Stimulated activated CD4-positive, alpha-beta T cell treated with anti-CD3 and anti-CD28 coated beads, Interleukin-1b, Interleukin-23, amount 100 ng/mL, for 1 hour (primary cell): ENCODE measurements at places on chromosomes 6 and 20.

GRCh38 chr20:16514140-16514539 is 59.1 kb downstream of the KIF16B start:
- DNase-seq = no peak

- DNase-seq = no peak
Measured at GRCh38 chr6:73393278-73393677, 1.4 kb upstream of the DDX43 start.

GRCh38 chr6:147624946-147625515 is 116.5 kb downstream of the SAMD5 start:
- DNase-seq = no peak

DNA sequence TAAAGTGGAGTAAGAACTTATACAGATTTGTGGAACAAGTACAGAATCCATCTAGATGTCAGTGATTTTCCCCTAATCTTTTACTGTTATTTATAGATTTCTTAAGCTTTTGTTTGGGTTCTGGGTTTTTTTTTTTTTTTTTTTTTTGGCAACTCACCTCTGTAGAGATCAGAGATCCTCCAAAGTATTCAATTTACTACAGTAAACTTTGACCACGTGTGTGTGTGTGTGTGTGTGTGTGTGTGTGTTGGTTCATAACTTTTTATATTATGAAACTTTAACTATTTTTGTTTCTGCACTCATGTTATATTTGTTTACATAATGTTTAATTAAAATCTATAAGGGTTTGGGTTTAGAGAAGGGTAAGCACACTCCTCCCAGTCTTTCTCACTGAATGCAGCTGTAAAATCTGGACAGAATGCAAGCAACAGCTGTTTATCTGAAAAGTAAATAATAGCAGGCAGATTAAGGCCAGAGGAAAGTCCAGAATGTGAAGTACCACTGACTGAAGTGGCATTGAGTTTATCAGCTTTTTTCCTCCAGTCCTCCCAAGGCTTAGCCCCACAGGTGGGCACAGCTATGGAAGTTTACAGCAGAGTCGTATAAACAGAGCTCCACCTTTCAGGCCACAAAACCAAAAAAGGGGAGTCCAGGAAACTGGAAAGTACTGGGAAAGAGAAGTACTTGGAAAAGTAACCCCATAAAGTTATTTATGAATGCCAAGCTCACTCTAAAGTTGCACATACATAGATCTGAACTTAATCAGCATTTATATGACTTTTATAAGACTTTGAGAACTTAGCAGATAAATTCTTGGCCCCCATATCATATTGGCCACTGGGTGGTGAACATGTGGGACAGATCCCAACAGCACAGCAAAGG is 43.0 kb upstream of the CD2AP start:
- DNase-seq = no peak
